ENCODE measurements at places on chromosomes 5 and 9.

- DNase-seq, result no peak
Observed at GRCh38 chr9:95985440-95986055, 110.1 kb downstream of the ERCC6L2 start.

GRCh38 chr5:121758615-121759014, 93.1 kb upstream of the FTMT start:
- DNase-seq, result no peak

- peak; percentile 7 for DNase-seq
Observed at GRCh38 chr9:33202552-33203201, 35.5 kb upstream of the B4GALT1 start.

GRCh38 chr5:159785656-159786055, 130.6 kb upstream of the ADRA1B start:
- DNase-seq, result no peak

DNA sequence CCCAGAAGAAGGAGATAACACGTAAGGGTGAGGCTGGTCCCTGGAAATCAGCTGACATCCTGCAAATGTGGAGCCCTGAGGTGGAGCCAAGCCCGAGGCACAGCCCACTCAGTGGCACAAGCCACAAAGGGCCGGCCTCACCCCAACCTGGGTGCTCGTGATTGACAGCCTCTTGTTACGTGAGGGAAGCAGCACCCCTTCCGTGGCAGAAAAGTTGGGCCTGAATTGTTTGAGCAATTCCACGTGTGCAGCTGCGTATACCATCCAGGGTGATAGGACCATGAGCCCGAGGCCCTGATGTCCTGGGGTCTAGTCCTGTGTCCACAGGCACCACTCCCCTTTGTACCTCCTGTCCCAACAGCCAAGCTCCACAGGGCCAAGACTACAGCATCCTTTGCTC, 4.8 kb downstream of the ORM2 start:
- no peak for DNase-seq

DNA sequence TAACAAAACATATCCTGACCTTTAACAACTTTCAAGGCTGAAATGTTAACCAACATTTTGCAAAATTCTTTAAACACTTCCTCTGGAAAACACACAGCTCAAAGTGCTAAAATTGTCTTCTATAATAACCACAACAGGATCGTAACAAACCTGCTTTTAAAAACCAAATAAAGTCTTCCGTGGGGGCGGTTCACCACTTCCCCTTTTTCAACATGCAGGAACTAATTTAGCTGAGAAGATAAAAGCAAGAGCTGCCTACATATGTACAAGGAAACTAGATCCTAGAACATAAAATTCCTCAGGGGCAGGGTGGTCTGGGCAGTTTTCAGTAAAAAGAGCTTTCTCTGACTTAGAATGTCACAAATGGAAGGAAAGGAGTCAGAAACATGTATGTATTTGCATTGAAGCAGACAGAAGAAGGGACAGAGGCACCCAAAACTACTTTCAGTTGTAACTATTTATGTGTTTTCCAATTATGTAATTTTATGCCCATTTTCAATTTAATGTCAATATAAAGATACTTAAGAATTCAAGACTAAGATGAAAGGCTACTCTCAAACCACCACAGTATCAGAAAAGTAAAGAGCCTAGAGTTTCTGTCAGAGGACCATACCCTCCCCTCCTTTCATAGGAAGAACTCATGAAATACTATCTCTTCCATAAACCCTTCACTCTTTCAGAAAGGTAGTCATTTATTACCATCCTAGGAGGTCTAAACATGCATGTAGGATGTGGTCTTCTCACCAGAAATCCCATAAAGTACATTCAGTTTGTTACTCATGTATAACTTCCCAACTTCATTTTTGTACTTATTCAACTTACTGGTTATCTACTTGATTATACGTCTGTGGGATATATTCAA, 185.9 kb upstream of the RASA1 start:
- peak; percentile 52 for DNase-seq

DNA sequence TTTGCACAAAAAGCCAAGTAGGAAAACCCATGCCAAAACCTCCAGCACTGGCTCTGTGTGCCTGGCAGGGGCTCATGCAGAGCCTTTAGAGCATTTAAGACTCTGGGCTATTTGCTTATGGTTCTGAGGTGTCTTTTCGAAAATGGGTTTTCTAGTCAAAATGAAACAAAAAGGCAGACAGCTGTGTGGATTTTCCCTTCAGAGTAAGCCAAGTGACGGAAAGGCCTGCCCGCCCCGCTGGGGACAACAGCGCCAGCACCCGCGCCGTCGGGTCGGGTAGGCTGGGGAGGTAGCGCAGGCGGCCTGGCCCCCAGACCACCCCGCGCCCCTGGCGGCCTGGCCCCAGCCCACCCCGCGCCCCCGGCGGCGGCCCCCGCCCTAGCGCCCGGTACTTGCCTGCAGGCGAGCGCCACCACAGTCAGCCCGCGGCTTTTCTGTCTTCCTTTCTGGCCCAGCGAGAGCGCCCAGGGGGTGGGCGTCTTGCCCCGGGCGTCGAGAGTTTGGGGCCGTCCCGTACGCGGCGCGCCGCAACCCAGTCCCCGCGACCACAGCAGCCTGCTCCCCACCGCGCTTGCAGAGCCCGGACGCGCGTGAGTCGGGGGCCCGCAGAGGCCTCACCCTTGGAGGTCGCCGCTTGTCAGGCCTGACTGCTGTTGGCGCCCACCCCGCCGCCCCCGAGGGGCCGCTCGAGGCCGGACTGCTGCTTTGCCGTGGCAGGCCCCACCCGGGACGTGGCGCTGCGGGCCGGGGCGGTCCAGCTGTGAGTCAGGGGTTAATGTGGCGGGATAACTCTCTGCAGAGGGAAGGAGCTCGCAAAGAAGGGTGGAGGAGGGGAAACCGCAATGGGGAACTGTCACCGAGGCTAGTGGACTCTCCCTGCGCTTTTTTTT, at the start of gene TICAM2:
Gene TICAM2, minus strand, starts transcription at position 779 of the 890 bp plus-strand sequence. CDS start 21,223 bp downstream, outside the sequence.
- peak; percentile 61 for DNase-seq

- DNase-seq, result no peak
Observed at GRCh38 chr5:40685193-40685592, 5.5 kb downstream of the PTGER4 start.

DNA sequence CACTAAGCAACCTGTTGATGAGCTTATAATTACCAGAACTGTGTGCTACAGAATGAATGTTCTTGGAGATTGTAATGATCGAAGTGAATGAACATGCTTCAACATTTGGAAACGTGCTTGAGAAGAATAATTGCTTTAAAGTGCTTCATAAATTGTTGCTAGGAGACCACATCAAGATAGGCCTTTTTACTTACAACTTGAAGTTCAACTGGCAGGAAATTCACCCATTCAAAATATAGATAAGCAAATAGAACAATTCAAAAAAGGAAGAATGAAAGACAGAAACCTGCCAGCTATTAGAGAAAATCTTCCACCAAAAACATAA, 38.0 kb upstream of the SLC44A1 start:
- no peak for DNase-seq

- no peak for DNase-seq
Observed at GRCh38 chr5:140293091-140293848, 9.6 kb downstream of the PFDN1 start.

GRCh38 chr5:51968756-51969155, 585.5 kb downstream of the ISL1 start:
- DNase-seq, result no peak

- no peak for DNase-seq
Observed at GRCh38 chr5:138216799-138217198, 3.7 kb upstream of the CDC23 start.

DNA sequence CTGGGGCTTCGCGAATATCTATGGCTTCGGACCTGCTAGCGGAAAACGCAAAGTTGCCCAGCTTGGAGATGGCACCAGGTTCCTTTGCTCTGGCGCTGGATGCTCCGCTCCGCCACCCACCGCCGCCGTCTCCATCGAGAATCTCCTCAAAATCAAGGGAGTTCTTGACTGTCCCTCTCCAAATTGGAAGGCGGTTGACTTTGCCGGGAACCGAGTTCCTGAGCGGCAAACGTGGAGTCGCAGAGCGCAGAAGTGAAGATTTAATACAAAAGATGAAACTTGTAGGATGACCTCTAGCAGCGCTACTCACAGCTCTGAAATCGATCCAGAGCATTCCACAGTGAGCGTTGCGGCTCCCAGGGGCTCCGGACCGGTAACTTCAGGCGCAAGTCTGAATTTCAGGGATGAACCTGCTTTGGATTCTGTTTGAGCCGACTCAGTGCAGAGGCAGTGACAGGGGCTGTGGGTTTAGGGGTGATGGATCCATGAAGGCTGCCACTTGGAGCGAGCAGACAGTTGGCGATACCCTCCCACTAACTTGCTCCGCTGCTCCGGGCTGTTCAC, 1641.5 kb upstream of the C9orf72 start:
- no peak for DNase-seq

DNA sequence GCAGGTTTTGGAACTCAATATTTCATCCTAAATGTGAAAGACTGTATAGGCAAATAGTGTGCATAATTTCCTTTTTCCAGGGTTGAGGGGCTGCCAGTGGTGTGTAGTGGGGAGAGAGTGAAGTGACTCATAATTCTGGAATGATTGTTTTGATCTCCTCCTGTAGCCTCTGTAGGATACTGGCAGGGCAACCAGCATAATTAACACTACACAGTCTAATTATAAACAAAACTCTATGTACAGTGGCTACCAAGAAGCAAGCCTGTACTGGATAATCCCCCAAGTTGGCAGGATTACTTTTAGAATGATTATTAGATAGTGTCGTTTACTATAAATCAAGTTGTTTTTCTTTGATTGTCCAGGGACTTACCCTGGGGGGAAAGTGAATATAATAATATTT, 32.2 kb downstream of the LNPEP start:
- no peak for DNase-seq

DNA sequence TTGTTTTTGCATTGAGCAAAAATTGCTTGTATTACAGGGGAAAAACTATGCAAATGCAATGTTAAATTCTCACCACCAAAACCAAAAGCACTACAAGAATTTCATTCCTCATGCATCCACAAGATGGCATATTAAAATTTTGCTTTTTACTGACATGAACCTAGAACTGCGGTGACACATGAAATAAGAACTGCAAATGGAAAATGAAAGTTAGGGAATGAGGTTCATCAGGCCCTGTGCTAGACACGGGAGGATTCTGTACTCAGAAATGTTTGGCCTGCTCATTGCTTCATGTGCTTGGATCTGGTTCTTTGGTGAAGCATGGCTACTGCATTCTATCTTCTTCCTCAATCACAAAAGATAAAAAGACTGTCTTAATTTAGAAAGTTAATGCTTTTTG, 9.1 kb upstream of the RFK start:
- DNase-seq, result peak; percentile 25

DNA sequence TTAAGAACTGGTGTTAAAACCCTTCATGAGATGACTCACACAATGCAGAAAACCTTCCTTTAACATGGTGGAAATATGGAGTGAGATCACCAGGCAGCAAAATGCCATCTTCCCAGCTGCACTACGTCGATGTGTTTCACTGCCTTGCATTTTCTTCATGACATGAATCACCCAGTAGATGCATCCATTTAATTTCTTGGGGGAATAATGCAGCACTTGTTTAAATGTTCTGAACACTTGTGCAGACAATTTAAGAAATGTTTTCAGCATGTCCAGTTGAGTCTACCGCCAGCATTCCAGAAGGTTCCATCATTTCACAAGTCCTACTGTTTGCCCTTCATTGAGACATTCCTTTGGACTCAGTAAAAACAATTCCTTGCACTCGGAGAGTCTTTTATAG, 81.6 kb downstream of the ADAMTS16 start:
- no peak for DNase-seq

- DNase-seq, result no peak
Observed at GRCh38 chr5:34498572-34498971, 157.6 kb upstream of the RAI14 start.

DNA sequence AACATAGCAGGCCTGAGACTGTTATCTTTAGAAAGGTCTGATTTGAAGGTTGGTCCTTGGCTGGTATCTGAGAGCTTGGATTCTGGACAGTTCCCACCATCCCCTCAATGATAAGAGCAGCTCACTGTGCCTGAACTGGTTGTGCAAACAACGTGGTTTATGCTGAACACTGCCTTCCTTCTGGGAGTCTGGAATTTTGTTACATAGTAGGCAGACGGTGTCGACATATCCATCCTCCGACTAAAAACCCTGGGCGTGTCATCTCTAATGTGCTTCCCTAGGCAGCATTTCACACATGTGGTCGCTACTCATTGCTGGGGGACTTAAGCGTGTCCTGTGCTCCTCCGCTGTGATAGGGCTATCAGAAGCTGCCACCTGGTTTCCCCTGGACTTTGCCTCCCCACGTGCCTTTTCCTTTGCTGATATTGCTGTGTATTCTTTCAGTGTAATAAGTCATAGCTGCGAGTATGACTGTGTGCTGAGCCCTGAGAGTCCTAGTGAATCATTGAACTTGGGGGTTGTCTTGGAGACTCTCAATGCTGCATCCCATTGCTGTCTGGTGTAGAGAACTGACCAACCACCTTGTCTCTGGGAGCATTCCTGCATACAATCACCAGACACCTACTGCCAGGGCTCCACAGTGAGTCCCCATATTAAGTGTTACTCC, 119.1 kb upstream of the TBC1D2 start:
- no peak for DNase-seq

- no peak for DNase-seq
Observed at GRCh38 chr5:57601996-57602395, 119.4 kb upstream of the ACTBL2 start.

Data from CD4-positive, alpha-beta T cell treated with Interleukin-17A for 4 hours (primary cell).